CD4-positive, alpha-beta T cell treated with Interleukin-12 subunit alpha and Interleukin-12 subunit beta, for 1 hour (primary cell): ENCODE measurements at places on chromosomes 4 and X.
A peak's percentile ranks its signal among the peaks of the same experiment; 100 is the strongest.

DNA sequence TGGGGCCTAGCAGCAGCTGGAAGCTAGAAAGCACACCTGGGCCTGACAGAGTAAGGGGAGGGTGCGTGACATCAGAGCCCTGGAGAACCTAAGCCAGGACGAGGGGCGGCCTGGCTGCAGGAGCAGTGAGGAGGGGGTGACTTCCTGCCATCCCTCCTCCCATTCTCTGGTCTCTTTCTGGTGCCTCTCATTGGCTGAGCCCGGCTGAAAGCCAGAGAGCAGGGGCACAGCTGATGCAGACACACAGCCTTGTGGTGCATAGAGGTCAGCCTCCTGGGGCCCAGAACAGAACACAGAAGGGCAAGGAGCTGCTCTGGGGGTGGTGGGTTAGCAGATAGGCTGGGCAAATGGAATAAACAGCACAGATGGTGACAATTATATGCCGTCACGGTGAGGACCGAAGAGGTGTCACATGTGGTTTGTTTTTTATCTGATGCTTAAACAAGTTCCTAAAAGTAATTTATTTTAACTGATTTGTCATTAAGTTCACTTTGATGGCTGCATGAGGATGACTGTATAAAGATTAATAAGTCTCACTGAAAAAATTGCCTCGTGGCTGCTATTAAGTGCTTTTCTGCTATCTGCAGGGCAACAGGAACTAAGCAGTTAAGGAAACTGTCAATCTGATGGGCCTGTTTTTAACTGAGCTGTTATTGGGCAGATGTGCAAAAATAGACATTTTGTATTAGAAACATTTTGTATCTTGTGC is 102.0 kb downstream of the FNIP2 start:
- no peak for DNase-seq

GRCh38 chrX:118839334-118839958 is 15.8 kb downstream of the ZCCHC12 start:
- DNase-seq = peak; percentile 55

- no peak for DNase-seq
These were observed 2.0 kb upstream of the SOD3 start for GRCh38 chr4:24793219-24794005.

- peak; percentile 20 for DNase-seq
These were observed 45.2 kb upstream of the SLC39A8 start for GRCh38 chr4:102390438-102390837.

GRCh38 chrX:10327651-10328050 is 170.9 kb downstream of the CLCN4 start:
- DNase-seq = no peak

DNA sequence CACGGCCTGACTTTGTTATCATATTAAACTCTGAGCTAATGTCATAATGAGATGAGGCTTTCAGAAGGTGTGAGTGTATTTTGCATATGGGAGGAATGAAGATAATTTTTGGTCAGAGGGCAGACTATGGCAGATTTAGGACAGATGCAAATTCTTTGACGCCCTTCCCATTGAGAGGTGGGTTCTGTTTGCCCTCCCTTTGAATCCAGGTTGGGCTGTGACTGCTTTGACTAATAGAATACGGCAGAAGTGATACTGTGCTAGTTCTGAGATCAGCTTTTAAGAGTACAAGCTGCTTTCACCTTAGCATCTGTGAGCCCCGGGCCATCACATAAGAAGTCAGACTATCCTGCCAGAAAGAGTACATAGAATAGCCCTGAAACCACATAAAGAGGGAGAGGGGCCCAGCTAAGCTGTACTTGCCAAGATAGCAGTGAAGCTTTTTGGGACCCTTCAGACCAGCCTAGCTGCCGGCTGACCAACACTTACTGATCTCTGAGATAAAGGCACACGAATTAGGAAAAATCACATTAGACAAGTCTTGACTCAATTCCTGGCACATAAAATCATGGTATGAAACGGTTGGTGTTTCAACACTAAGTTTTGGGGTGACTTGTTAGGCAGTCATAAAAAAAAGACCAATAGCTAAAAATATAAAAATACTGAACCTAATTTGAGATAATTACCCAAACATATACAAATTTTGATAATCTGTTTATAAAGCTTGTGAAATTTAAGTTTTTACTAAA is 166.7 kb upstream of the SH3RF1 start:
- DNase-seq = no peak

DNA sequence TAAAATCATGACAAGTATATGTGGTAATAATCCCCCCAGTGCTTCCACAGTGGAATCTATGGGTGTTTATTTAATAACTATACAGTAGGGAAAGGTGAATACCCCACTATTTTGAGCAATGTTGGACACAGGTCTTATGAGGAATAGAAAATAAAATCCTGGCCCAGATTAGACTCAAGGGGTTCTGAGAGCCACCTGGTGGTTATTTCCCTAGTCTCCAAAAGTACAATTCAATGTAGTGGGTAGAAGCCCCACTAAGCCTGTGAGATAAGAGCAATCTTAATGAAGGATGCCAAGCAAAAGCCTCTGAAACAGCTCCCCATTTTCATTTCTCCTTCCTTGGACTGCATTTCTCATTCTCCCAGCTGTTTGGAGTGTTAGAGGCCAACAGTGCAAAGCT is 328.2 kb upstream of the NR3C2 start:
- DNase-seq = peak; percentile 3

DNA sequence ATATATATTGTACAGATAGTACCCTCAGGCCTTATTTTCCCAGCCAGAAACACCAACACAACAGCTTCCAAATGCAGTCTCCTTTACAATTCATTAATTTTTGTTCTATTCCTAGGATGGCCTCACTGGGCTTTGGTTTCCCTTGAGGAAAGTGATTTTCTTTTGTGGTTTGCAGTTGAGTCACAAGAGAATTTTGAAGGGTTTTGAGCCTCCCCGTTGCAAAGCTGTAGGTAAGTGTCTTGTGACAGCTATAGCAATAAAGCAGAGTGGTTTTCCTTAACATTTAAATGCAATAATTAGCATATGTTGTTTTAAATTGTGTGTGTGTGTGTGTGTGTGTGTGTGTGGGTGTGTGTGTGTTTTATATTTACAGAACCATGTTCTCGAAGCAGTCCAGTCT is 54.1 kb upstream of the WDR17 start:
- DNase-seq = no peak

DNA sequence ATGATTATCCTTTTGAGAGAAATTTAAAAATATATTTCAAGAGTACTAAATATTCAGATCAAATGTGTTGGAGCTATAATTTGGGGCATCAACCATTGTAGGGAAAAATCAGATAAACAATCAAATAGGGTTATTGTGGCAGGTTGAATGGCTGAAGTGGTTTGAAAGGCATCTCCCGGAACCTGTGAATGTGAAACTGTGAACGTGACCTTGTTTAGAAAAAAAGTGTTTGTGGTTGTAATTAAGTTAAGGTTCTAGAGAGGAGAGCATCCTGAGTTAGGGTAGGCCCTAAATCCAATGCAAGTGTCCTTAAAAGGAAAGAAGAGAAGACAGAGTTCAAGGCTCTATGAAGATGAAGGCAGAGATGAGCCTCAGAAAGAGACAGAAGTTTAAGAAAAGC is 37.4 kb downstream of the ADGRA3 start:
- no peak for DNase-seq

- DNase-seq = no peak
These were observed 48.4 kb downstream of the PRKG2 start for GRCh38 chr4:81166458-81167160.

GRCh38 chr4:15427161-15427560 is 672 bp upstream of the C1QTNF7 start:
- no peak for DNase-seq

GRCh38 chrX:42000836-42001235 is 77.5 kb upstream of the CASK start:
- no peak for DNase-seq

DNA sequence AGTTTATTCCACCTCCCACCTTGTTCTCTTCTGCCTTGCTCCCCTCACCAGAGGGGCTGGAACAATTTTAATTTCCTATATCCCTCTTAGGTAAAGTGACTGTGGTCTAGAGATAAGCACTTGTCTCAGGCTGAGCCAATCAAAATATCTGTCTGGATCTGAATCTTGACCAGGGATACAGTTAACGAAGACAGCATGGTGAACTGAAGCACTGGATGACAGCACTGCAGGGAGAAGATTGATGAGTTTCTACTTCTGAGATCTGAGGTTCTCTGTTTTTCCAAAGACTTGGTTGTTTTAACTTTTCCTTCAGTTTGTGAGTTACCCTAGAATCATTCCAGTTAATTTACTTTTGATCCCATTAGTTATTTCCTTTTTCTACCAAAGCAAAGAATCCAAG is 13.2 kb downstream of the GNPDA2 start:
- DNase-seq = no peak

- DNase-seq = no peak
These were observed 14.0 kb downstream of the STOX2 start for GRCh38 chr4:183919141-183919540.

DNA sequence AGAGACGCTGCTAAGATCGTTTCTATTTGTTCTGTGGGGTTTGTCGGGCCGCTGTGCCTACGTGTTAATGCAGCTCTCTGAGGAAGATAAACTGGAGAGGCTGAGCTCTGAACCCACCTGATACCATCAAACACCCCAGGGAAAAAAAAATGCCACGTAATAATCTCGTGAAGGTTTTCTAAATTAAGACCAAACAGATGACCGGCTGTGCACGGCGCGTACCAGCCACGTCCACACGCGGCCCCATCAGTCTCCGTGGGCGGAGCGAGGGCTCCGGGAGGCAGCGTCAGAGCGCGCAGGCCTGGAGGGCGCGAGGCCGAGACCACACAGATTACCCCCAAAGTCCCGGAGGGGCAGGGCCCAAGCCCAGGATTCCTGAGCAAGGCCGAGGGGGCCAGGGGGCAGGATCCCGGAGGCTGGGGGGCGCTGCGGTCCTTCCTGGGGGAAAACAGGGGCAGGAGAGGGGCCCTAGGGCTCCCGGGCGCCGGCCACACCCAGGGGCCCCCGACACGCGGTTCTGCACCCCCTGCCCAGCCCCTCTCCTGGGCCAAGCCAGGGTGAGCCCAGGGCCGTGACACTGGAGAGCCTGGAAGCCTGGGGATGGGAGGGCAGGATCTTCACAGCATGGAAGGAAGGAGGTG is 91.9 kb downstream of the FAM53A start:
- no peak for DNase-seq

DNA sequence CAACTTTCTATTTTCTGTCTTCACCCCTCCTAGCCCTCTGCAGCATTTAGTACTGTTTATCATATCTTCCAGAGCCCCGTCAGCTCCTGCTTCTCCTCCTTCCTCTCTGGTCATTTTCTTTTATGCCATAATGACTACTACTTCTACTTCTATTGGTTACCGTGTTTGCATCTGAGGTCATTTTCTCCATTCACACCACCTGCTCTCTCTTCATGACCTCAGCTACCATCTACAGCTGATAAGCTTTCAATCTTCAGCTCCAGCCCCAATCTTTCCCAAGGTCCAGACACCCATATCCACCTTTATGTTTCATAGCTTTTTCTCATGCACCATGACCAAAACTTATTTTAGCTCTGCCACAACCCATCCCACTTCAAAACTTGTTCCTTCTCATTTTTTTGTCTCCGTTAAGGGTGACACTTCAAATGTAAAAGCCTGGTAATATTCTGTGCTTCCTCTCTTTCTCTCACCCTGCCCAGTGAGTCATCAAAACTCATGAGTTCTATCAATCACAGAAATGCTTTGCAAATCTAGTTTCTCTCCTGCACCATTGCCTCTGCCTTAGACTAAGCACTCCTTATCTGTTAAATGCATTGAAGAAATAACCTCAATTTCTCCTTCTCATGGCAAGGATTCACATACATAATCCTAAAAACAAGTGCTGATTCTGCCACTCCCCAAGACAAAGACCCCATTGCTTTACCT is 71.3 kb upstream of the IQCM start:
- no peak for DNase-seq

- DNase-seq = no peak
These were observed 63.3 kb downstream of the USP9X start for GRCh38 chrX:41148553-41148952.

- no peak for DNase-seq
These were observed 3.6 kb downstream of the ARHGAP24 start for GRCh38 chr4:85478576-85478975.

DNA sequence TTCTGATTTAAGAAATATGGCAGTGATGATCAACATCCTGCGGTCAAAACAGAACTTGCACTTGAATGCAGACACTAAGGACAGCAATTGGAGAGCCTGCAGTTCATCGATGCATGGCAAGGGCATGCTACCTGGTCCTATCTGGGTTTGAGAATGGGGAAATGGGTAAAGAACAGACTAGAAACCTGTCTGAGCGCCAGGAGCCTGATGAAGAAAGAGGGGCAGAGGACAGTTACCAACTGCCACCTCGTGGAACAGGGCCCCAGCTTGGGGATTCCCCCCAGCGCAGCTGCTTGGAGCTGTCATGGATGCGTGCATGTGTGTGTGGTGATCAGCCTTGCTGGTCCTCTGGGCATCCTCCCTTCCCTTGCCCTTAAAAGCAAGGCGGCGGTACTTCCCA is 30.2 kb upstream of the NKRF start:
- no peak for DNase-seq

DNA sequence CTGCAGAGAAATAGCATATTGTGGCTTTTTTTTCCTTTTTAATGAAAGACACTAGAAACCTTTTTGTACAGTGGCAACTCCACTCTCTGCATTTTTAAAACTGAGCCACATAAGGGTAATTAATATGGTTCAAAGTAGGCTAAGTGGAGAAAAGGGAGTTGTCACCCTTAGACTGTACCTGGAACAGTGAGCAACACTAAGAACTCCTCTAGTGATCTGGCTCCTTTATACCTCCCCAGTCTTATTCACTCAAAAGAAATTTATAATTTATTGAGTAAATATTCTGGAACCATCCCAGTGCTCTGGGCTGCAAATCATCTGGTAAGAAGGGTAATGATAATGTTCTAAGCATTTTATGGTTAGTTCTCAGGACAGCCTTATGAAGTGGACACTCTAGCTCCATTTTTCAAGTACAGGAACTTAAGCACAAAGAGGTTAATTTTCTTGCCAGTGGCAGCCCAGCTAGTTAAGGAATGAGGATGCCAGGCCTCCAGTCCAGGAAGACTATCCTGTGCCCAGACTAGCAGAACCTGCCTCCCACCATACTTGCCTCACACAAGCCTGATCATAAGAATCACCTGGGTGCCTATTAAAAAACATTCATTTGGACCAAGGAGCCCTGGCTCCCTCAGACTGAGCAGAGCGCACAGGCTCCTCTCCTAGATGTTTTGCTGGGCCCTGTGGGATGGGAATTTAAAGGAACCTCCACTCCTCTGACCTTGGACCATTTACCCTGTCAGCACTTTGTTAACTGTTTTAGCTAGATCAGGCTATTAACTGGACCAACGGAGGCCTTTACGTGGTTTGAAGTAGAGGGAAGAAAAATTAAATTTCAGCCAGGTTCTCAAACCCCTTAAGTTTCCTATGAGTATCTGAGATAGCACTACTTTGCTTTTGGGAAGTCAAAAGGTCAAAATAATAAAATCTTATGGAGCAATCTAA is 102.6 kb downstream of the PDE5A start:
- no peak for DNase-seq

GRCh38 chrX:12709047-12709446 is 82.2 kb upstream of the PRPS2 start:
- no peak for DNase-seq
